HEK293T (cell line): ENCODE measurements at places on chromosomes 1 and 21.
A peak's percentile ranks its signal among the peaks of the same experiment; 100 is the strongest.

DNA sequence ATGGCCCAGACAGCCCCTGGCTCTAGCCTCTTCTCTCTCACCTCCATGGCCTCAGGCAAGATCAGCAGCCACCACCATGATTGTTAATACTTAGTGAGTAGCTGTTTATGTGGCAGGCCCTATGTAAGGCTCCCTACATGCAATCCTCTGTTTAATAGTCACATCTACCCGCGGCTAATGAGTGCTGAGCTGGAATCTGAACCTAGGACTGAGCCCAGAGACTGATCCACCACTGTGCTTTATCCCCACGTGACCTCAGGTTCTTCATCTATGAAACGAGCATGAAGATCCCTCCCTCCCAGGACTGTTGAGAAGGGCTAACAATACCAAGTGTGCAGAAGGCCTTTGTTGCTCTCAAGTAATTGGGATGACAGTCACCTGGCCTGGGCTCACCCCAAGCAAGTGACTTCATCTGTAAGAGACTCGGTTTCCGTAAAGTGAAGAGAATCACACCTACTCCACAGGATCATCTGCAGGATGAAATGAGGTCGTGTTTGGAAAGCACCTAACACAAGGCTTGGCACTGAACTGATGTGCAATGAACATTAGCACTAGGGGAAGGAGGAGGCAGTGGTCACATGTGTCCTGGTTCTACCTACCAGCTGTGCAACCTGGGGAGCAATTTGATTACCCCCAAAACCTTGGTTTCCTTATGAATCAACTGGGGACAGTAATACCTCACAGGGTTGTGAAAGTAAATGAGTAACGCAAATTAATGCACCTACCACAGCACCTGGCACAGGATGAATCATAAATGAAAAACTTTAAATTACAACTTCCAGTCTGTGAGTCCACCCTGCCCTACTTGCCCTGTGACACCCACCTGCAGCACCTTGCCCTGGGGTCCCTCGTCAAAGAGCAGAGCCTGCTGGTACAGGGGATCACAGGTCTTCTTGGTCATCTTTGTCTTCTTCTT, 37.2 kb downstream of the RIMS3 start:
- DNase-seq, result no peak

DNA sequence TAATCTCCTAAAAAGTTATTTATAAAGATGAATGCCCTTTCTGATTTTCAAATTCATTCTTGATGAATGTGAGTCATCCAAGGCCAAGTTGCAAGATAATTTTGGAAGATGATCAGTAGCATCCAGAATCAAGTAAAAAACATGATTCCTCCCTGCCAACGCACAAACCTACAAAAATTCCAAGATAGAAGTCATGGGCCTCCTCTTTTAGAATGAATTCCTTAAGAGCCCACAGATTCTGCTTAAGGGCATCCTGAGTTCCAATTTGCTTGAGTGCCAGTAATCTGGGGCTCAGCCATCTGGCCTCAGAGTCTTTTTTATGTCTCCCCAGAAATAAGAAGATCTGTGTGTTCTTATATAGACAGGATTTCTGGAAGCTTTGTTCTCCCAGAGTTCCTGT, 23.2 kb upstream of the SPATA6 start:
- no peak for DNase-seq

DNA sequence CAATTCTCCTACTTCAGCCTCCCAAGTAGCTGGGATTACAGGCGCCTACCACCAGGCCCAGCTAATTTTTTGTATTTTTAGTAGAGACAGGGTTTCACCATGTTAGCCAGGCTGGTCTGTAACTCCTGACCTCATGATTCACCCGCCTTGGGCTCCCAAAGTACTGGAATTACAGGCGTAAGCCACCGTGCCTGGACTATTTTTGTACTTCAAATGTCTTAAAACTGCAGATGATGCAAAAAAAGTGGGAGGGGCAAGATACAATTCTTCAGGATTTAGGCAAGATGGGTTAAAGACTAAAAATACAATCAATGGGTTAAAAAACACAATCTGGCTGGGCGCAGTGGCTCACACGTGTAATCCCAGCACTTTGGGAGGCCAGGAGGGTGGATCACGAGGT, 4.7 kb downstream of the SCAF4 start:
- no peak for DNase-seq

DNA sequence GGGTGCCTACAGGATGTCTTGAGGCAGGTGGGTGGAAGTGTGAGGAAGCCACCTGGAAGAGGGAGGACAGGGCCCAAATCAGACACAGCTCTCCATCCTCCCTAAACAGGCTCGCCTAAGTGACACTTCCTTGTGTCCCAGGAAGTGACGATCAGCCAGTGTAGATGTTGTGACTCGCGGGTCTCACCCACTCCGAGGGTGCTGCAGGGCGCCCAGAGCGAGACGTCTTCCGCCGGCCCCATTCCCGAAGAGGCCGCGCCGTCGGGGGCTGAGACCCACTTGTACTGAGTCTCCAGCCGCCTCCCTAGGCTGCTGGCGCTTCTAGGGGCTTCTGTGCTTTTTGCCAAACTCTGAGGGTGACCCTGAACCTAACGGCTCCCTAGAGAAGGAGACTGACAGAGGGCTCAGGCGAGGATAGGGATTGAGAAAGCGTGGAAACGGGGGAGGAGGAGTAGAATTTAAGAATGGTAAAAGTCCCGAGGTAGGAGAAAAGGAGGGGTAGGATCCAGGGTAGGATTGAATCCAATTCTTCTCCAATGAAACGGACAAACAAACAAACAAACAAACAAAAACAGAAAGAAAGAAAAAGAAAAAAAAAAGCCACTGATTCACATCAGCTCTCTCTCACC, 543 bp upstream of the MARK1 start:
- DNase-seq, result peak; percentile 22

- DNase-seq, result no peak
Observed at GRCh38 chr1:98749152-98749756, 87.7 kb downstream of the SNX7 start.

DNA sequence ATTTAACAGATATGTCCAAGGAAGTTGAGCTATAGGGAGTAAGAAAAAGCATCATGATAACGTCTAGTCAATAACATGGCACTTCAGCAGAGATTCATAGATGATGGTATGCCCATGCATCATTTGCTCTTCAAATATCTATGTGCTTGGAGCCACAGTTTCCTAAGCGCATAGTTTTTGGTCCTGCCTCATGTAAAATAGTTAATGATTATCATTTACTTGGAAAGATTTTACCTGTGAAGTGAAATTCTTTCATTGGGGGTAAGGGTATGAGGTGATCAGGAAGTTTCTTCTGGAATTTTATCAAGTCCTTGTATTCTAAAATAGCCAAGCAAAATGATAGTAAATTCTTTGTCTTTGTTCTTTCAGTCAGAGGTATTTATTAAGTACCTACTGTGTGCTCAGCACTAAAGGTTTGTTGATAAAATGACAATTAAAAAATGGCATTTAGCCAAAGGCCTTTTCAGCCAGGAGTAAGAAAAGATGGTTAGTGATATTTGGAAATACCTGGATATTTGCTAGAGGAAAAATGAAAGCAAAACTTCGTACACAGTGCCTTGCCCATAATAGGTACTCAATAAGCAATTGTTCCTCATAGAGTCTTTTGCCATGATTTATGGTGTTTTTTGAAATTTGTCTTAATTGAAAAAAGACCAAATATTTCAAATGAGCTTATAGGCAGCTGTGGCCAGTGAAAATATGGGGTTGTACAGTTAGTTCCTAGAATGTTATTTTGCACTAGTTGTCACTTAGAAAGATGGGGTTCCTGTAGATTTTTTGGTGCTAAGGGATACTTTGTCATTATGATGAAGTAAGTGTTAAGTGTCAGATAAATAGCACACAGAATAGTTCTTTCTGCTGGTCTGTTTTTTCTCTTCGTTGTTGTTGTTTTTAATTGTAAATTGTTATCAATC, 13.1 kb downstream of the PDIK1L start:
- no peak for DNase-seq

- DNase-seq, result no peak
Observed at GRCh38 chr21:36524477-36524876, 44.6 kb upstream of the CLDN14 start.

DNA sequence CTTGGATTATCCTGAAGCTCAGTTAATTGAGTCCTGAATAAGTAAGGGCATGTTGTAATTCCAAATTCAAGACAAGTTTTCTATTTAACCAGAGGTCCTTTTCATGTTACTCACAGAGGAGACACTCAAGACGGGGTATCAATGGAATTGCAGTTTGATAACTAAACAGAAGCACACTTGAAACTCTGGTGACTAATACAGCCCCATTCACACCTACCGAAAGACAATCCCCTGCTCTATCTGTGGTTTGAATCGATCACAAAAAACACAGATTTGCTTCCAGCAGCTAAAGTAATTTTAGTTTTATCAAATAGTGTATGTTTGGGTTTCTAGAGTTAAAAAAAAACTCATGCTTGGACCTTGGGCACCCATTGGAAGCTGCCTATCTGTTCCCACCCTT, 60.4 kb downstream of the TEX35 start:
- DNase-seq, result no peak

DNA sequence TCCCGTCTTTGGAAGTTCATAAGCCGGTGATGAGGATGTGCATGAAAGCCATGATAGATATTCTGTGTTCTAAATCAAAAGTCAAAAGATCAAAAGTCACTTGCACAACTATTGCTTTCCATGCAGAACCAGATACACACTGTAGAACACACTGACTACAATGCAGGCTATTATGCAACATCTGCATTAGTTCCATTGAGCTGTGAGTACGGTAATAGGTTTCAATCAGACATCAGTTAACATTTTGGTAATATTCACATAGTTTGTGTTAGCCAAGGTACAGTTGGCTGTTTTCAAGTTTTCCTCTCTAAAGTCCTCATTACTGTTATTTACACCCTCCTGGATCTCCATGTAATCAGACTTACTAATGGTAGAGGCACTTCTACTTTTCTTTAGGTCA, 3.1 kb downstream of the KCNA2 start:
- no peak for DNase-seq

DNA sequence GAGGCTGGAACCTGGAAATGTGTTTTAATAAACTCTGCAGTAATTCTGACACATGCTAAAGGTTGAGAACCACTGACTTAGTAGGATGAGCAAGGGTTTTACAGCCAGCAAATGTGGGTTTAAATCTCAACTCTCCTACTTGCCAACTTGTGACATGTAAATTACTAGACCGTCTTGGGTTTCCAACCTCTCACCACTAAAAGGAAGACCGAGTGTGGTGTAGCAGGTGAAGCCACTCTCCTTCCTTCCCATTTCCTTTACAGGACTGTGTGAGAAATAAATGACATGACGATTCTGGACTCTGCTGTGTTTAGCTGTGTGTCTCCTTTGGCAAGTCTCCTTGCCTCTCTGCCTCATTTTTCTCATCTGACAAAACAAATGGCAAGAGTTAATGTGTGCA, 49.5 kb upstream of the DNAJC6 start:
- DNase-seq, result no peak

DNA sequence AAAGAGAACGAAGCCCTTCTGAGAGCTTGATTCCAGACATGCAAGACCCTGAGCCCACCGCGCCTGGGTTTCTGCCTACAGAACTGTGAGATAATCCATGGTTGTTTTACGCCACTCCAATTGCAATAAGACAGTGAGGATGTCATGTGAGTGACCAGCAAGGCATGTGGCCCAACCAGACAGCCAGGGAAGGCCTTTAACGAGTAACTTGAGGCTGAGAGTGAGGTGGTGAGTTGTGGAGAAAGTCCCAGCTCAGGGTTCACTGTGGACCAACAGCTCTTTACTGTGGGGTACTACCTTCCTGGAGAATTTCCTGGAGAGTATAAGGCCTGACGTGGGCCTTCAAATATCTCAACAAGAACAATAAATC, 153.9 kb downstream of the ETS2 start:
- DNase-seq, result no peak

DNA sequence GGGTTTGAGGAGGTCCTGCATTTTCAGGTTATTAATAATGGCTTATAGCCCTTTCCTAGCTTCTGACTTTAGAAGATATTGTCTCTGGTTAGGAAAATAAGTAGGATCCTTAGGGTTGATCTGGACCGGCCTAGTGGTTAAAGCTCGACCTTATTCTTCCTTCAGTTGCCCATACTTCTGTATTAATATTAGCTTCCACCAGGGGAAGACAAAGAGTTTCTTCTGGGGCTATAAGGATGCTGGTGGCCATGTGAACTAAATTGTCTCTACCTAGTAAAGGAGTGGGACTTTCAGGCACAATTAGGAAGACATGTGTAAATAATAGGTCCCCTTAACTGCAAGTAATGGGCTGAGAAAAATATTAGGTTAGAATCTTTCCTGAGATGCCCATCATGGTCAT, 20.6 kb upstream of the FCGR2A start:
- no peak for DNase-seq

DNA sequence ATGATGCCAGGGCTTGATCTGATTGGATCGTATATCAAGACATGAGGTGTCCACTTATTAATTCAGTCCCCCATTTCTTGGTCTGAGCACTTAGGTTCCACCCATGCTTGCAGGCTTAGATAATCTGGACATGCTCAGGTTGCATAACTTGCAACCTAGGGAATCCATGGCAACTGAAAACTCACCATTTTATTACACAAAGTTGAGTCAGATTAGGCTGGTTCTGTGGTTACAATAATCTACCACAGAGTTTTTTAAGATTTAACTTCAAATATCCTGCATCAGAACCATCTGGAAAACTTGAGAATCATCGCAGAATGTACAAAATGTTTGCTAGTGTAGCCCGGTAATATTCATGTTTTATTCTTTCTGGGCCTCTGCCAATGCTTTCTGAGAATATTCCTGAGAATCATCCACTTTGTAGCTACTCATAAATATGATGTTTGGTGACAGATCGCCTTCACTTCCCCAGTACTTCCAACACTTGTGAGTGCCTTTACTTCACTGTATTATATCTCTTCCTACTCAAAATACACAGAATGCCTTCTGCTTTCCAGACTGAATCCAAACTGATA, 707.2 kb upstream of the ADAMTS5 start:
- no peak for DNase-seq

- no peak for DNase-seq
Observed at GRCh38 chr21:16492892-16493291, 763.1 kb downstream of the USP25 start.

- no peak for DNase-seq
Observed at GRCh38 chr1:222994511-222995235, 148.4 kb downstream of the TLR5 start.

- peak; percentile 12 for DNase-seq
Observed at GRCh38 chr1:57887964-57888491, 464.2 kb upstream of the DAB1 start.

DNA sequence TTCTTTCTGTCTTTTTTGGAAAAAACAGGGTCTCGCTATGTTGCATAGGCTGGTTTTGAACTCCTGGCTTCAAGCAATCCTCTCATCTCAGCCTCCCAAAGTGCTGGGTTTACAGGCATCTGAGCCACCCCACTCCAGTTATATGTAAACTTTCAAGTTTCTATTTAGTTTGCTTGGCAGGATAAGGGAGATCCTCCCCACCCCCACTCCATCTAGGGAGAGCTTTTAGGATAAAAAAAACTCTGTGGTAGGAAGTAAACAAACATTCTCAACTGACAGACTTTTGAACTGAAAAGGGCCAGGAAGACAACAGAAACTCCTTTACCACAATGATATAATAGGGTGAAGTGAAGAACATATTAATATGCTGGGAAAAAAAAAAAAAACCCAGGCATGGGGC, 41.0 kb upstream of the ZNF326 start:
- no peak for DNase-seq

- no peak for DNase-seq
Observed at GRCh38 chr1:64960731-64961130, 5.6 kb downstream of the JAK1 start.

- DNase-seq, result no peak
Observed at GRCh38 chr1:13730751-13731482, 30.9 kb downstream of the PRDM2 start.

GRCh38 chr1:173506437-173506836, 29.3 kb downstream of the PRDX6 start:
- no peak for DNase-seq
